ENCODE measurements at places on chromosomes 16 and 17.

GRCh38 chr16:71807905-71808592, 585 bp downstream of the AP1G1 start:
- no peak for DNase-seq

DNA sequence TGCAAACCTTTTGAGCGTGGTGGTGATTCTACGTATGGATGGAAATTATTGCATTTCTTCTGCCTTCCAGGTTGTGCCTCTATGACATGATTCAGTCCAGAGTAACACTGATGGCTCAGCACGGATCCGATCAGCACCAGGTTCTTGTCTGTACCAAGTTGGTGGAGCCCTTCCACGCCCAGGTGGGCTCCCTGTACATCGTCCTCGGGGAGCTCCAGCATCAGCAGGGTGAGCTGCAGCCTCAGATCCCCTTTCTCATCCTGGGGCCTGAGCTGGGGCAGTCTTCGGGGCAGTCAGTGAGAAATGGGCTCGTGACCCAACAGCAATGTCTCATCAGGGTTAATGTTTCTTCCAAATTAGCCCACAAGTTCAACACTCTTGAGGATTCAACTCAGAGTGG, 9.3 kb upstream of the CDK3 start:
- no peak for DNase-seq

DNA sequence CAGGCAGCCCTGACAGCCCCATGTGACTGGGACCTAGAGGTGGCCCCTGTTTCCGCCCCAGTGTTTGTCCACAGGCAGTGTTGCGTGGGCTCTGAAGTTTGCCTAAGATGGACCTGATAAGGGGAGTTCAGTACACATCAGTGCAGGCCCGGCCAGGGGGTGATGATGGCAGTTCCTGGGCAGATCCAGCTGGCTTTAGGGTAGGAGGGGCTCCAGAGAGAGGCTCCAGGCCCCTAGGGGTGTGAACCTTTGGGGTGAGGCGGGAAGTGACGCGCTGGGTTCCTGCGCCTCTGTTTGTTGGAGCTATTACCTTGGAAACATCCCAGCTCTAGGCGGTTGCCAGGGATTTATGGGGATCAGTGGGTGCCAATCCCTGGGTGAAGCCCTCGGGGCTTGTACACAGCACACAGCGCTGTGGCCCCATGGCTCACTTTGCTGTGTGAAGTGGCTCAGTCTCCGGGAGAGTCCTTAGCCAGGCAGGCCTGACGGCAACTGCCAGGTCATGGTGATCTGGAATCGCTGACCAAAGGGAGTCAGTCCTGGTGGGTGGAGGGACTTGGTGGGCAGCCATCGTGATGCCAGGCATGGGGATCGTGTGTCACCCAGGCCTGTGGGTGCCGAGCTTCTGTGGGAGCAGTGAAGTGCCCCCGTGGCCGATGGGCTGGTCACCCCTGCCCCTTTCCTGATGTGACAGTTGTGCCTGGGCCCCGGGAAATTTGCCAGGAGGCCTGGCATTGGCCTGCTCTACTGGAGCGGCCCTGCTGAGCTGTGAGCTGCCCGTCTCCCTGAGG, 146.1 kb downstream of the SEC14L1 start:
- DNase-seq, result no peak

DNA sequence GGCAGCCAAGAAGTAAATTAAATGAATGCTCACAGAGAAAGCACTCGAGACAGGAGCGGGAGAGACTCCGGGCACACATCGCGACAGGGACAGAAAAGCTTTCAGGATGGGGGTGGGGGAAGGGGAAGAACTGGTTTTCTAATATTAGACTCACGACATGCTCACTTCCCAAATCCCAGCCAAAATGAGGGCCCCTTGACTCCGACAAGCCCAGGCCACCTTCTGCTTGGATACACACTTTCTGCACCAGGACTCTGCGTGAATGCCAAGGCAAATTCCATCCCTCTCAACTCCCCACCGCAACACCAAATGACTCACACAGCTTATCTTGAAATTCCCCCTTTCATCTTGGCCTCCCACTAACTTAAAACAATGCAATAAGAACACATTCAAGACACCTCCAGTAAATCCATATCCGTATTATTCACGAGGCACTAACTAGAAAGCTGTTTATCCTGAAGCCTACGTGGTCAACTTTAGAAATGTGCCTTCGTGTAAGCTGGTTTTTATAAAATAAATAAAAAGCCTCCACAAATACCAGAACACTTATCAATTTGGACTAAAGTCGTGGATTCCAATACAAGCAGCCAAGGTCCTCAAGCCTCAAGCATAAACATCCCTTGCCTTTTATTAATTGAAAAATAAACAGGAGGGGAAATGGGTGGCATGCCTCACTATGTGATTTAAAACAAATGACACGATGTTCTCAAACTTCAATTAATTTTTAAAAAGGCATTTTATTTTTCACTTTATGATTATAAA, 46.1 kb downstream of the NXN start:
- no peak for DNase-seq

- no peak for DNase-seq
Measured at GRCh38 chr16:11597235-11598095, 10.7 kb upstream of the LITAF start.

- no peak for DNase-seq
Measured at GRCh38 chr16:22386976-22387375, 12.6 kb upstream of the CDR2 start.

- peak; percentile 76 for DNase-seq
Measured at GRCh38 chr16:53946746-53947386, 242.9 kb downstream of the FTO start.
